HTR-8/SVneo (cell line): ENCODE measurements at places on chromosomes 12 and 14.

GRCh38 chr12:54427106-54427505, 8.0 kb upstream of the ITGA5 start:
- DNase-seq, result no peak

- no peak for DNase-seq
These were observed 106.1 kb upstream of the PLXNC1 start for GRCh38 chr12:94042321-94042720.

DNA sequence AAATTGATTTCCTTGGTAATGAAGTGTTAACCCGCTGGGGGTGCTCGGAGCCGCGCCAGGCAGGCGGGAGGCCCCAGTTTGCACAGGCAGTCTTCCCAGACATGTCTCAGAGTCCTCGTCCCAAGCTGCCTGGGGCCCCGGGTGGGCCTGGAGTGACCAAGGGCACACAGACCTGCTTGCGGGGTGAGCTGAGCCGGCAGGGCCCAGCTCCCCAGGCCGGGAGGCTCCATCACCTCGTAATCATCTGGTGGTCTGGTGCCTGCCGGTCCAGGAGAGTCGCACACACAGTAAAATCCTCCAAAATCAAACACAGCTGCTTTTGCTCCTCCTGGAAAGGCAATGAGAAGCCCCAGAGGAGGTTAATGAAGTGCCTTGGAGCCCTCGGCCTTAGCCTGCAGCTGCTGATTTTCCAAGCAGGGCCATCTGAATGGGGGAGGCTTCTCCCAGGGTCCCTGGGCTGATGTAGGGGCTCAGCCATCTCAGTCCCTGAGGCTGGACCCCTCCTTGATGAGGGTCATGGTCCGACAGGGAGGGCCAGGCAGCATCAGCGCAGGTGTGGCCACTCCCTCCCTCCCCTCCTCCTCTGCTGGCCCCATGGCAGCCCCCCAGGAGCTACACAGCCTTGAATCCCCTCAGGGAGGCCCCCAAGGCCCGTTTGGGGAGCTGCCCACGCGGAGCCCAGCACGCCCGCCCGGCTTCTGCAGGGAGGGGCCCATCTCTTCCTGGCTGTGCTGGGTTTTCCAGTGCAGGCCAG, 39.4 kb upstream of the FBRSL1 start:
- DNase-seq, result no peak

DNA sequence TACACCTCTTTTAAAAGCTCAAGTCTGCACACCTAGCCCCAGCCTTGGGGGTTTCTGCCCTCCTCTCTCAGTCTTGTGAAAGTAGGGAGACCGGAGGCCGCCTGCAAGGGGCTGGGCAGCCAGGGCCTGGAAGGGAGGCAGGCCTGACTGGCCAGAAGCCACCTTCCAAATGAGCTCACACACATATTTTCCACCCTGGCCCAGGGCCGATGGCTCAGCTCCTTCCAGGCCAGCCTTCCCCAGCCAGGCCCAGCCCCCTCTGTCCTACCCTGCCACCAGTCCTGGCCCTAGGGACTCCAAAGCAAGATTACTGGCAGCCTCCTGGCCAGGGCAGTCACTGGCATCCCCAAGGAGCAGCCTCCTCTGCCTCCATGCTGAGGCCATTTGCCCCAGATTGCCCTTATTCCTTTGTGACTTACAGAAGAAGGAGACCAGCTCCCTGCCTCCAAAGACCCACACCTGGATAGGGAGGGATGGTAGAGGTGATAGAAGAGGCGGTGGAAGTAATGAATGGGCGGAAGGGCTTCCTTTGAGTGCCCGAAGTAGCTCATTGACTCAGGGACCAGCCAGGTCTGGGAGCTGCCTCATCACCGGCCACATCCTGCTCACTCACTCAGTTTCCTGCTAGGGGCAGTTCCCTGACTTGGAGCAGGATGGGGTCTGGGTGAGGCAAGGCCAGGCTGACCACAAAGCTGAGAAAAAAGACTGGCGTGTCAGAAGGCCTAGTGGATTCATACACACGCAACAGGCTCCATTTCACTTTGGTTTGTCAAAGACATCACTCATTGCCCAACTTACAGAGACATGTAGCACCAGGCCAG, 14.8 kb downstream of the MMP14 start:
- no peak for DNase-seq

- no peak for DNase-seq
These were observed 28.0 kb downstream of the NELL2 start for GRCh38 chr12:44847888-44848702.

GRCh38 chr14:59631237-59631636, 54.6 kb upstream of the CCDC175 start:
- no peak for DNase-seq

DNA sequence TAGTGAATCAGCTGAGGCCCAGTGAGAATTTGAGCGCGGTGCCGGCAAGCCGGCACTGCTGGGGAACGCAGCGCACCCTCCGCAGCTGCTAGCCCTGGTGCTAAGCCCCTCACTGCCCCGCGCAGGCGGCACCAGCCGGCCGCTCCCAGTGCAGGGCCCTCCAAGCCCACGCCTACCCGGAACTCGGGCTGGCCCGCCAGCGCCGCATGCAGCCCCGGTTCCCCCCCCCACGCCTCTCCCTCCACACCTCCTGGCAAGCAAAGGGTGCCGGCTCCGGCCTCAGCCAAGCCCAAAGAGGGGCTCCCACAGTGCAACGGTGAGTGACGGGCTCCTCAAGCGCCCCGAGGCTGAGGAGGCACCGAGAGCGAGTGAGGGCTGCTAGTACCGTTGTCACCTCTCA, 54.5 kb upstream of the VASH1 start:
- DNase-seq, result no peak
